Choroid plexus epithelial cell (primary cell): ENCODE measurements at places on chromosomes 13 and 19.

DNA sequence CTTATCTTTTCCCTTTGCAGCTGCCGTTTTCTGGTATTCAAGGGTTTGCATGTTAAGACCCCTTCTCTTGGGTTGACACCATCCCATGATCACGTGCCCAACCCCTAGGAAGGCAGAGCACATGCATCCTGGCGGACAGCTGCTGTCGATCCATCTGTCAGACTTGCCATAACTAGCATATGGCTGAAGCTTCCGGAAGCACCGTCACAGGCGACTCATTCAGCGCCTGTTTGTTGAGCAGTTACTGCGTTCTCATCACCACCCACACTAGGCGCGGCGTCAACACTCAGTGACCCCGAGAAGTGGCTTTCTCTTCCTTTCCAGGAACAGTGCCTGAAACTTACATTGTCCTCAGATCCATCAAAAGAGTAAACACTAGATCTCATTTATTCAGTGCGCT, 93.6 kb downstream of the SOX1 start:
- DNase-seq, result no peak

DNA sequence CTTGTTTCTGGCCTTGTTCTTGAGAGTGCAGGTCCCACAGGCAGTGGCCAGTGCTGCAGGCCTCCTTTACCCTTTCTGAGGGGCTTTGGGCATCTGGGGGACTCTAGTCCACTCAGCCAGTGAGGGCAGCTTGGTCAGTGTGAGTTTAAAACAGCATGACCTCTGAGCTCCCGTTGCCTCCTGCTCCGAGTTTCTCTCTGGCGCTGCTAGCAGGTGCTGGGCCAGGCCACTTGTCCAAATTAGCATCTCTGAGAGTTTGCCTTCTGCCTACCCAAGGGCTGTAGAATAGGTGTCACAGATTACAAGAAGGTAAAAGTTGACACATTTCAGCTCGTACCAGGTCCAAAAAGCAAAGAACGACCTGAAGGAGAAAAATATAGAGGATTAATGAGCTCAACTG, 105.9 kb downstream of the SIPA1L3 start:
- no peak for DNase-seq

- DNase-seq, result no peak
Measured at GRCh38 chr13:99133230-99133629, 67.4 kb upstream of the UBAC2 start.

GRCh38 chr13:73772449-73773167, 361.6 kb downstream of the KLF12 start:
- DNase-seq, result no peak

DNA sequence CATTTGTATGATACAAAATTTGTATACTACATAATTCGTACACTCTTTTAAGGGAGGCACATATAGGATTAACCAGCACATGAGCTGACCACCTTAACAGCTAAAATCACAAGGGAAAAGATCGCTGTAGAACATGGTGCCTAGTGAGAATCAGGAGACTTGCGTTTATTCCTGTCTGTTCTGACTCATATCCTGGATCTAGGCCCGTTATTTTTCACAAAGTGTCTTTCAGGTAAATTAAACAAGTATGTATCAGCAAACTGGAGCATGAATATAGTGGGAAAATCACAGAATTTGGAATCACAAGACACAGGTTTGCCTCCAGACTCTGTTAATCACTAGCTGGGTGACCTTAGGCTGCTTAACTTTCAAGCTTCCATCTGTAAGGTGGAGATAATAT, 47.5 kb upstream of the ESD start:
- DNase-seq, result peak; percentile 35

DNA sequence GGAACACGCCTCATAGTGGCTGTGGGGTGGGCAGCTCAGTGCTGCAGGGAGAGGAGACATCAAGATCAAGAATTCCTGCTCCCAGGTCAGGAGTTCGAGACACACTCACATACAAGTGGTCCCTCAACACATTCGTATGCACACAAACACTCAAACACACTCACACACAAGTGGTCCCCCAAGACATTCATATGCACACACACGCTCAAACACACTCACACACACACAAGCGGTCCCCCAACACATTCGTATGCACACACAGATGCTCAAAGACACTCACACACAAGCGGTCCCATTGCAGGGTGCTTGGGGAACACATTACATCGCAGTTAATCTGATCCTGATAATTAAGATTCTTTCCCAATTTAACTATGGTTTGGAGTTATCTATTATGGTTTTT, 28.2 kb downstream of the FCGBP start:
- DNase-seq, result no peak

DNA sequence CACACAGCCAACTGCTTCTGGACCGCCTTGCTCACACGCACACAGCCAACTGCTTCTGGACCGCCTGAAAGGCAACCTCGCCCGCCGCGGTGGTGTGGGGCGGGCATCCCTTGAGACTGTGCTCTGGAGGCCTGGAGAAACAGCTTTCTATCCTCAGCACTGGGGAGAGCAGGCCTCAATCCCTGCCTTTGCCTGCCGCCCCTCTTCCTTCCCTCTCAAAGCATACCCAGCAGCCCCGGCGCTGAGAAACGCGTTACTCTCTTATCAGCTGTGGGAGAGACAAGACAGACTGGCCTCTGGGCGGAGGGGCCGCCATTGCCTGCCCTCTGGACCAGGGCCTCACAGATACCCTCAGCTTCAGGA, 2.9 kb downstream of the LIPE start:
- no peak for DNase-seq

DNA sequence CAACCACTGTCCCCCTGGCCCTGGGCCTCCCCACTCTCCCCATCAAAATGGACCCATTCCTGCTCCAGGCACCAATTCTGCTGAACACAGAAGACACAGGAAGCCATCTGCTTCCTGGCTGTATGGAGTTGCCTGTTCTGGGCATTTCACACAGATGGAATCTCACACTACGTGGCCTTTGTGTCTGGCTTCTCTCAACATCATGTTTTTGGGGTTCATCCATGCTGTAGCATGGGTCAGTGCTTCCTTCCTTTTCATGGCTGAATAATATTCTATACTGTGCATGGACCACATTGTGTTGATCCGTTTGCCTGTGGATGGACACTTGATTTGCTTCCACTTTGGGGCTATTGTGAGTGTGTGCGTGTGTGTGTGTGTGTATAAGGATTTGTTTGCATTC, 15.0 kb upstream of the KLF2 start:
- DNase-seq, result no peak

DNA sequence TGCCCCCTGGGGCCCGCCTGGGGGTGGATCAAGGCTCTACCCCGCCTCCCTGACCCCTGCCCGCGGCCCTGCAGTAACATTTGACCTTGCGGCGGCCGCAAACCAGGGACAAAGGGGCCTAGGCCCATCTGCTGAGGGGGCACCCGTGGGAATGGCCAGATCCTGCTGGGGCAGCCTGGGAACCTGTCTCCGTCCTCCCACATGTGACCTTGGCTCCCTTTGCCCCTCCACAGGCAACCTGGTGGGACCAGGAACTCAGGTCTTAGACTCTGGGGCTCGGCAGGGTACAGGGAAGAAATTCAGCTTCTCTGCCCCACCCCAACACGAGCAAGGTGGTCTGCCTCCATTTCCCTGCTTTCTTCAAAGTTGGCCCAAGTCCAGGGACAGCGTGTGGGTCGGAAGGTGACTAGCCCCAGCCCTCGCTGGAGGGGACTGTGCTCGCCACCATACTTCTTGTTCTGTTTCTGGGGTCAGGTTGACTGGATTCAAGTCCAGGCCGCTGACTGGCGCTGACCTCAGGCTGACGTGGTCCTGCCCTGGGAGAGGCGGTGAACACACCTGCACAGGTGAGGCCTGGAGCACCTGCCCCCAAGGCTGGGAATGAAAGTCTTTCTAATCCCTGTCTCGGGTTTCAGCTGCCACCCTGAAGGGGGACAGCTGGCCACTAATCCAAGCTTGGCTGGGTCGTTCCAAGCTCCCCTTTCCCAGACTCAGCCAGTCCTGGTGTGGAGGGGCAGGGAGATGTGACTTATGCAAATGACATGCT, 2.5 kb upstream of the NR2F6 start:
- DNase-seq, result no peak

DNA sequence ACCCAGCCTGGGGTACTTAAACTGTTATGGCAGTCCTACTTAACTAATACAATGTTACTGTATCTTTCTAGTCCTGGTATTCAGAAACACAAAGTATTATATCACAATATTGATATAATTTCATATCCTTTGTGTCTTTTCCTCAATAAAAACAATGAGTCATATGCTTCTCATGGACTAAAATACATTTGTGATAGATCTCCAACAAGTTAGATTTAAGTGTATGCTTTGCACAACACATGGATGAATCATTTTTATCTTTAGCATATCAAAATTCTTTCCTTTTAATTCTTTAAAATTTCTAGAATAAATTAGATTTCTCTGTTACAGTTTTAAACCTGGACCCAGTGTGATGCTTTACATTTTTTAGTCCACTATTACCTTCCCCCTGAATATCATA, 1357.8 kb upstream of the ATXN8OS start:
- no peak for DNase-seq

DNA sequence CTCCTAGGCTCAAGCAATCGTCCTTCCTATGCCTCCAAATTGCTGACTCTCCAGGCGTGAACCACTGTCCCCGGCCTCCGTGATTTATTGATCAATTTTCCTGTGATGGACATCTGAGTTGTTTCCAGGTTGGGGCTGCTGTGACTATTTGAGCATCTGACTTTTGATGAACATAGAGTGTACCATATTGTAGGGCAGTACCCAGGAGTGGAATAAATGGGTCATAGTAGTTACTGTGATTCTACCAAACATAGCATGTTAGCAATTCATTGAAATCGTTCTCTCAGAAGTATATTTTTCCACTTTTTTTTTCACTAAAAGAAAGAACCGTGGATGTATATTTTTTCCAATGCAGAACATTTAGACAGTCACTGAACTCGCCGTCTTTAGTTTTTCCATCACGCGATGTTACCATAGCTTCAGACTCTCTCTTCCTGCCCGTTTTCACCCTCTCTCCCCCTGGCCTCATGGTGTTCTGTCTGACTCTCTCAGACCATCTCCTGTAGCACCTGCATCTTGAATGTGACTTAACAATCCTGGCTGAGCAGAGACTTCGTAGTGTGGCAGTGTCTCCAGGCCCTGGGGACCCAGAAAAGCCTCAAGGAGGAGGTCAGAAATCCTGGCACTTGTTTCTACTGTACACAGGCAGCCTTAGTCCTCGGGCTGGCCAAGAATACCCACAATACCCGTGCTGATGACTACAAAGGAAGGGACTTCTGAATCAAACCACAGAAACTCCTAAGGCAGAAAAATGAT, 3.2 kb upstream of the RASGRP4 start:
- no peak for DNase-seq

- no peak for DNase-seq
Measured at GRCh38 chr19:15400521-15401396, 18.0 kb downstream of the AKAP8L start.

DNA sequence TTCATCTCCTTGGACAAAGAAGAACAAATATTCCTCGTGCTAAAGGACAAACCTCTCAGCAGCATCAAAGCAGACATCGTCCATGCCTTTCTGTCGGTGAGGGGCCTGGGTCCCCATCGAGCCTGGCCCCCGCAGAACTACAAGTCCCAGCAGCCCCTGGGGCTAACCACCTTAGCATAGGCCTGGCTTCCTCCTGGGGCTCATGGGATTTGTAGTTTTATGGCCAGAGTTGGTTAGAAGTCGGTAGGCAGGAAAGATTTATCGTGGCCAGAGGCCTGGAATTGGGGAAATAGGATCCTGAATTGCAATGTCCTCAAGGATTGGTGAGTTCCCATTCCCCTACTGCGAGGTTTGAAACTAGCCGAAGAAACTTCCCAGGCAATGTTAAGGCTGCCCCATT, 19.6 kb downstream of the TMEM150B start:
- DNase-seq, result peak; percentile 45

DNA sequence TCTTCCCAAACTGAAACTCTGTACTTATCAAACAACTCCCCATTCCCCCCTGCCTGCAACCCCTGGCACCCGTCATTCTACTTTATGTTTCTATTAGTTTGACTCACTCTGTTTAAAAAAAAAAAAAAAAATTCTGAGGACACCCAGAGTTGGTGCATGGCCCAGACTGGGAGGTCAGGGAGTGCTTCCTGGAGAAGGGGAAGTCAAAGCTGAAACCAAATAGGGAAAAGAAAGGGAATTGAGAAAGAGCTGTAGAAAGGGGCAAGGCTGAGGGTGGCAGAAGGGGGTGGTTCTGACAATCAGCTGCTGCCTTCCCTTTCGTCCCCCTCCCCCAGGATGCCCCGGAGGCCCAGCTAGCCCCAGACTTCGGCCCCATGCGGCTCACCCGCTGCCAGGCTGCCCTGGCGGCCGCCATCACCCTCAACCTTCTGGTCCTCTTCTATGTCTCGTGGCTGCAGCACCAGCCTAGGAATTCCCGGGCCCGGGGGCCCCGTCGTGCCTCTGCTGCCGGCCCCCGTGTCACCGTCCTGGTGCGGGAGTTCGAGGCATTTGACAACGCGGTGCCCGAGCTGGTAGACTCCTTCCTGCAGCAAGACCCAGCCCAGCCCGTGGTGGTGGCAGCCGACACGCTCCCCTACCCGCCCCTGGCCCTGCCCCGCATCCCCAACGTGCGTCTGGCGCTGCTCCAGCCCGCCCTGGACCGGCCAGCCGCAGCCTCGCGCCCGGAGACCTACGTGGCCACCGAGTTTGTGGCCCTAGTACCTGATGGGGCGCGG, 9.0 kb upstream of the STRN4 start:
- DNase-seq, result peak; percentile 69

GRCh38 chr19:47230054-47230920, 712 bp downstream of the BBC3 start:
- DNase-seq, result peak; percentile 51

DNA sequence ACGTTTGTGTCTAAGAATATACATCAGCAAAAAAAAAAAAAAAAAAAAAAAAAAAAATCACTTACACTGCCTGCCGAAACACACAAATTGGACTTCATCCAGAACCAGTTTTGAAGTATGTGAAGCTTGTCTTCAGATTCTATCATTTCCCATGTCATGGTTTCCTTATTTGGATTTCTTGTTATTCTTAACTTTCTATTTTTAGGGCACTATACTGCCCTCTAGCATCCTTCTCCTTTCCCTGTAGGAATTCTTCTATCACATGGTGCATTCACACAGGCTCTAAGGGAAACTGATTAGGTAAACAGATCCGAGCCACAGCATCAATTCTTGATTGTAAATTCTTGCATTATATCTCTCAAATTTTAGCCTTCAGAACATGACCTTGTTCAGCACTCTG, 1507.5 kb downstream of the OLFM4 start:
- DNase-seq, result no peak

DNA sequence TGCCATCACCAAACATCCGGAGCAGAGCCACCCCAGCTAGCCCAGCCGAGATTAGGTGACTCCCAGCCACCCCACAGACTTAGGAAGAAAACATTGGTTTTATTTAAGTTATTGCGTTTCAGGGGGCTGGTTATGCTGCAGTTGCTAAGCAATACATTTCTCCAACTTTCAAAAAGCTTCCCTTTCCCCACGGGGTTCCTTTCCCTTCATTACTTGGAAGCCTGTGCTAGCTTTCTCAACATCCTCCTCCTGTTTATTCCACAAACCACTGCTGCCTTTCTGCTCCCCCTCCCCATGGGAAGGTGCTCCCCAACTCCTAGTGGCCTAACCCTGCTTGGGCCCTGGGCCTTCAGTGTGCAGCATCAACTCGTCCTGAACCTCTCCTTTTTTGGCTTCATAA, 52.6 kb downstream of the CDADC1 start:
- no peak for DNase-seq
